ENCODE measurements at places on chromosomes 2 and 18.

DNA sequence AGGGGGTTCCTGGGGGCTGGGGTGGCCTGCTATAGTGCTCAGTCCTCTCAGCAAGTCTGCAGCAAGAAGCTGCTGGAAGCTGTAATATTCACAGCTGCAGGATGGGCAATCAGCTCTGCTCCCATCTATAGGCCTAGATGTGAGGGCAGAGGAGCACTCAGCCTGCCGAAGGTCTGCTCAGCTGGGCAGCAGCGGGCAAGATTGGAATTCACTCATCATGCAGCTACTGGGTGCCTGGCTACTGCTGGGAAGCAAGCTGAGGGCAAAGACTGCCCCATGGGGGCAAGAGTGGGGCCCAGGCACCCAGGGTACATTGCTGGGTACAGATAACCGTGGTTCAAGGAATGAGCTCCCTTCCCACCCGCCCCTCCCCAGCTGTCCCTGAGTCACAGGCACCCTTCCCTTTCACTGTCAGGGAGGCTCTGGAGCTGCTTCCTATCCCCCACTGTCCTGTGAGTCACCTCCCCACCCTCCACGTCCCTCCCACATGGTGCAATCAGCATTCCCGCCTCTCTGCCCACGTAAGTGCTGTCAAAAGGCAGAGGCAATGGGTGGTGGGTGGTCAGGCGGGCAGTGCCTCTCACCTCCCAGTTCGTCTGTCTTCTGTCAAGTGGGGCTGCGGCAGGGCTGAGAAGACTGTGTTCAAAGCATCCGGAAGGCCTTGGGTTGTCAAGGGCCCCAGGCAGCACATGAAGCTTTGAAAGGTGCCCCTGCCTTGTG lies 169.2 kb downstream of the TRIM43 start:
- DNase-seq = no peak

DNA sequence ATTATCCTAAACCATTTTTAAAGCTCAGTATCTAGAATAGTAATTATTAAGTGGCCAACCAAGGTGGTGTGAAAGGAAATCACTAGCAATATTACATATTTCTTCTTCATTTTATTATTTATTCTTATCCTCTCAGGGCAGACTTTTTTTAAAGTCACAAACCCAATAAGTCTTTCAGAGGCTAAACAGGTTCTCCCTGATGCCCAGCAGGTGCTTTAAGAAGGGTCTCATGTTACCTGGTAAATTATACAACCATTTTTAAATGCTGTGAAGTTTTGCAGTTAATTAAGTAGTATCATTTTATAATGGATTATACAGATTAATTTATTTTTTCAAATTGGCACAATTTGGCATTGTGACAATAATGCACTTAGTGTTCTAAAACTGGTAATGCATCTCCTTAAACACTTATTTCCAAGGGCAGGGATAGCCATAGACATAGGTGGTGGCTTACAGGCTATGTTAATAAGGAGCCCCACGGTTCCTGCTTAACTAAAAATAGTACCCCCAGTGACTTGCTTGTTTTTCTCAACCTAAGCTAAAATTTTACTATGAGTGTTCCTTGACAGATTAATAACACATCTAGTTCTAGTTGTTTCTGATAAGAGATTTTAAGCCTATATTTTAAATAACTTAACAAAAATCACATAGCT lies 67.0 kb downstream of the PMS1 start:
- peak; percentile 32 for DNase-seq

DNA sequence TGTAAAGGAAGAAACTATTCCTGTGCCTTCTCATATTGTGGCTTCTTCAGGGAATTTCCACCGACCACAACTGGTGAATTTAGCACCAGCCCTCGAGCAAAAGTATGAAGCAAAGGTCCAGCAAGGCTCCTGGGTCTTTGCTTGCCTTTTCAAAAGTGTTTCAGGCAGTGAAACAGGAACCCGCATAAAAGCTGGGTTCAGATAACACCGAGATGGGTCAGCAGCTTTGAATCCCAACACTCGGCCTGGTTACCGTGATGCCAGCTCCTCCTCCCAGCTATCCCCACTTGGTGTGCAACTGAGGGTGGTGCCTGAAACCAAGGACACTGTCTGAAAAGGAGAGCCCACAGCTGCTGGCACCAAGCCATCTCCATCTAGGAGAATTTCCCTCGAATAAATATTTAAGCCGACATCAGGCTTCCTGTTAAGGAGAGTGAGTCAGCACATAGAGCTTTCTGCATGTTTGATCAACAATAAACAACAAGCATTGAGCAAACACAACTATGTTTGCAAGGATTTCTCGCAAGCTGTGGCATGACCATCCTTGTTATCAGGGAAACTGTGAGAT lies 69.5 kb downstream of the ANTXR1 start:
- DNase-seq = peak; percentile 69

GRCh38 chr2:155235710-155236109 lies 537.2 kb downstream of the KCNJ3 start:
- no peak for DNase-seq

GRCh38 chr18:58258692-58259342 lies 214.8 kb downstream of the NEDD4L start:
- DNase-seq = no peak

DNA sequence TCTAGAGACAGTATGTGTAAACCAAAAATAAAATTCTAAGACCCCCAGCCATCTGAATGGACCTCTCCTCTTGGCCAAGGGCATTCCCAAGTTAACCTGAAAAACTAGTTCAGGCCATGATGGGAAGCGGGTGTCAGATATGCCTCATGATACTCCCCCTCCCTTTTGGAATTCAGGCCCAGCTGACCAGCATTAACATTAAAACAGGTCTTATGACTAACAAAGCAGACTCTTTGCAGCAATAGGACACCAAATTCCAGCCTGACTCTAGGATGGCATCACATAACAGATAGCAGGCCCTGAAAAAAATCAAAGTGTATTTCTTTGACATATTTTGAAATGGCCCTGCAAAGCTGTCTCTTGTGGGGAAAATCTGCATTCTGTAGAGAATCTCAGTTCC lies 73.3 kb upstream of the L3MBTL4 start:
- DNase-seq = no peak

- DNase-seq = no peak
Observed at GRCh38 chr2:233189025-233189424, 62.4 kb upstream of the ATG16L1 start.

DNA sequence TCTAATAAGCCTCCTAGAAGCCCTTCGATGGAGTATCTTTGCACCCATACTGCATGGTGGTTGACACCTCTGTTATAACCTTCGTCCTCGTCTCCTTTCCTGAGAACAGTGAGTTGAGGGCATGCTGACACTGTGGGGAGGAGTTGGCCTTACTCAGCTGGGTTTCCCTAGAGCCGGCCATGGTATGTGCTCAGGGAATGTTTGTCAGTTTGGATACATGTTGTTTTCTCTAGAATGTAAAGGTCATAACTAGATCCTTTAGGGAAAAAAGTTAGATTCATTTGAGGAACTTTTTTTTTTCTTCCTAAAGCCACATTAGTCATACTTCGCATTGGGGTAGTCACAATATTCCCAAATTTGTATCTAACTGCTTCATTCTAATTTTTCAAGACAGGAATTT lies 106.0 kb upstream of the FOSL2 start:
- no peak for DNase-seq

GRCh38 chr2:130389783-130390182 lies 33.9 kb downstream of the PTPN18 start:
- DNase-seq = no peak

Measured in DMS79 (cell line).